ENCODE measurements at places on chromosomes 4 and X. TPM values are rescaled to one million over a fixed set of nuclear protein-coding genes. Genes with fewer than 3 reads are reported as not detected.

GRCh38 chrX:96430756-96431455 lies 253.7 kb upstream of the DIAPH2 start:
- DNase-seq, result no peak

The CCDC110 gene
- polyA plus RNA-seq, result 0.94 TPM

DNA sequence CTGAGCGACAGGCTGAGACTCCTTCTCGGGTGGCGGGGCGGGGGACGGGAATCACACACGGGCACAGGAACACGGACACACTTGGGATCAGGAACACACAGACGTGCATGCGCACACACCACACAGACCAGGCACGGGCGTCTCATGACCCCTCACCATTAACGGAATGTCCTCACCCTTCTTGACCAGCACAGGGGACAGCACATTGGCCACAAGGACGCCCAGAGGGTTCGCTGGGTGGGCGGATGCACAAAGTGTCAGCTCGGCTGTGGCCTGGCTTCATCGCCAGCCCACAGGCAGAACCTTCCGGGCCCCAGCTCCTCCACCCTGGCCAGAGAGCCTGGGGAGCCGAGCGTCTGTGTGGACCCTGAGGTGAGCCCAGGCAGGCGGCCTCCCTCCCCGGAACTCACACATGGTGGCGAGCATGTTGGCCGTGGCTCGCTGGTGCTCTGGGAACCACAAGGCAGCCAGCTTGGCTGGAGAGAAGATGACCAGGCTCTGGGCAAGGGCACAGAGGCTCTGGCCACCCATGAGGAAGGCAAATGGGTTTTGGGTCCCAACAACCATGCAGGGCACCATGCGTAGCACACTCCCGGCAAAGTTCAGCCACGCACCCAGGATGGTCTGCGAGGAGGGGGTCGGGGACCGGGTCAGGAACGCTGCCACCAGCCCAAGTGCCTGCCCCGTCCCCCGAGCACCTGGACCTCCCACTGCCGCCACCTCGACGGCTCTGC lies 3.1 kb downstream of the SLC49A3 start:
- no peak for DNase-seq

DNA sequence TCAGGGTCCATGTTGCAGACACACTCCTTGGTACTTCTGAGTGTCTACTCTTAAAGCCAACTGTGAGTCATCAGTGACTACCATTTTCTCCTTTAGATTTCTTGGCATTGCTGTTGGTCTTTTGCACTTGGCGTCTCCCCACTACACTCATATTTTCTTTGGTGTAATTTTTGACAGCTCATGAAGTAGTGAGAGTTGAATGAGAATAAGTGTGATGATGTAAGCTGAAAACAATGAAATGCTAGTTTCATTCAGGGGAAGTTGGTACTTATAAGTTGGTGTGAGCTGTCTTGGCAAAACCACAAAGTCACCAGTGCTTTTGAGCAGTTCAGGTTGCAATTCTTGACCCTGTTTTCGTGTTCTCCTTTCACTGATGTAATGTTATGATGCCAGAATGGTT lies 142.9 kb upstream of the ARX start:
- DNase-seq, result no peak

The NLGN4X gene
- polyA plus RNA-seq, result 7.2 TPM
